Occipital lobe (tissue), 3 donors: ENCODE measurements at places on chromosomes 7 and 10.

GRCh38 chr10:51617576-51618235, 81.7 kb downstream of the CSTF2T start:
- no peak for DNase-seq

- no peak for DNase-seq
These were observed 8.1 kb downstream of the STK32C start for GRCh38 chr10:132299371-132300336.

GRCh38 chr7:816751-817671, 15.3 kb upstream of the SUN1 start:
- no peak for DNase-seq

GRCh38 chr10:93376372-93377293, 105.5 kb downstream of the MYOF start:
- DNase-seq, result no peak

GRCh38 chr10:69242852-69243212, 22.7 kb downstream of the HKDC1 start:
- DNase-seq, result peak; percentile 71

DNA sequence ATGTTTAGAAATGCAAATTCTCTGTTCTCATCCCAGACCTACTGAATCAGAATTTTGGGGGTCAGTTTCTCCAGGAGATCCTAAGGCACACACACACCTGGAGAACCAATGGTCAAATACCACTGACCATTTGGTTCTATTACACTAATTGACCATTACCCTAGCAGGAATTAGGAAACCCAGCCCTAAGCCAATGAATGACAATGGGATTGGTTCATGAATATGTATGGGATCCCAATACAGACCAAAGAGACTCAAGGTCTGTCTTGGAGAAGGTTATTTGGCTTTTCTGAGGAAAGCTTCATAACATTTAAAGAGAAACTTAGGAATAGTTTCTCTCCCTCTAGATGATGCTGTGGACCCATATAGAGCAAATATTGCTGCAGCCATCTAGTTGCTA, 317.0 kb downstream of the BMPER start:
- no peak for DNase-seq

DNA sequence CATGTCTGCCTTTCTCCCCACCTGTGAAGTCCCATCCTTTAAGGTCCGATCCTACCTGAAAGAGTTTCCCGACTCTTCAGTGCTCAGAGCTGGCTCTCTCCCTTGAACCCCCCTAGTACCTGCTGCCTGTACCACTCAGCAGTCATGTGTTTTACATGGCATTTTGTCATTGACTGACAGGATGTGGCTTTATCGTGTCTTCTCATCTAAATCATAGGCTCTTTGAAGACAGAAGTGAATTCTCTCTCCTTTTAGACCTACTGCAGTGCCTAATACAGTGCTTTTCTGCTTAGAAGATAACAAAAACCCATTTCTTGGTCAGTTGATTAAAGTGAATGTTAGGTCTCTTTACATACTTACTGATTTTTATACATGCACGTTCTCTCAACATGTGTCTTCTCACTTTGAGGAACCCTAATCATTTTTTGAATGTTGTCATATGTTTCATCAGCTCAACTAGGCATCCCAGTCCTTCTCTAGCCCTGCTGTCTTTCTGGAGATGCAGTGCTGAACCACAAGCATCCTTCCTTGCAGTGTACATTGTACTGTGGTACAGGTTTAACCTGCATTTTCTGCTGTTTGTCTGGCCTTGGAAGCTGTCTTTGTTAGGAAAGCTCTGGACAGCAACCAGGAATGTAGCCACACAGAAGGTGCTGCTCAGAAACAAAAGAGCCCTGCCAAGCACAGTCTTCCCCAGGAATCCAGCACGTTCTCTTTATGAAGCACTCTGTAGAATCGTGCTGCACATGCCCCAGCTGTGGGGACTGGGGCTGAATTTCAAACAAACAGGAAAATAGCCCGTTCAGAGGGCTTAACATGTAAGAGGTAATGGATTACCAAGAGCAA, 28.1 kb upstream of the LRRC4 start:
- no peak for DNase-seq

DNA sequence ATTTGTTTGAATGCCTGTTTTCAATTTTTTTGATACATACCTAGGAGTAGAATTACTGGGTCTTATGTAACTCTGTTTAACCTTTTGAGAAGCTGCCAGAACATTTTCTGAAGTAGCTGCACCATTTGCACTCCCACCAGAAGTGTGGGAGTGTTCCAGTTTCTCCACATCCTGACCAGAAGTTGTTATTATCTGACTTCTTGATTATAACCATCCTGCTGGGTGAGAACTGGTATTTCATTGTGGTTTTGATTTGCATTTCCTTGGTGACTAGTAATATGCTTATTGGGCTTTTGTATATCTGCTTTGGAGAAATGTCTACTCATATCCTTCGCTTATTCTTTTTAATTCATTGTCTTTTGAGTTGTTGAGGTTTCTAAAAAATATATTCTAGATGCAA, 117.2 kb upstream of the GLCCI1 start:
- DNase-seq, result no peak

DNA sequence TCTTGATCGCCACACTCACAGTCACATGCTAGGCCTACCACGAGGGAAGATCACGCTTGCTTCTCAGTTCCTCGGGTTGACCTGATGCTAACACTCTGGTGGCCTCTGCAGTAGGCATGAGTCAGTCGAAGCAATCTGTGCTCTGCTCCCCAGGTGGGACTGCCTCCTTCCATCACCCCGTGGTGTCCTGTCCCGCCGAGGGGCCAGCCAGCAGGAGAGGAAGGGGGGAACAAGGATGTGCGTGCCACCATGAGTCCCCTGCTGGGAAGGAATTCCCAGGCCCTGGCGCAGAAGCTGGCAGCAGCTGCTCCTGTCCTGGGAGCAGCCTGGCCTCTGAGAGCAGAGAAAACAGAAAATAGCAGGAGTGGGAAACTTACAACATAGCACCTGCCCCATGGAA, 695.0 kb upstream of the NRP1 start:
- DNase-seq, result no peak

DNA sequence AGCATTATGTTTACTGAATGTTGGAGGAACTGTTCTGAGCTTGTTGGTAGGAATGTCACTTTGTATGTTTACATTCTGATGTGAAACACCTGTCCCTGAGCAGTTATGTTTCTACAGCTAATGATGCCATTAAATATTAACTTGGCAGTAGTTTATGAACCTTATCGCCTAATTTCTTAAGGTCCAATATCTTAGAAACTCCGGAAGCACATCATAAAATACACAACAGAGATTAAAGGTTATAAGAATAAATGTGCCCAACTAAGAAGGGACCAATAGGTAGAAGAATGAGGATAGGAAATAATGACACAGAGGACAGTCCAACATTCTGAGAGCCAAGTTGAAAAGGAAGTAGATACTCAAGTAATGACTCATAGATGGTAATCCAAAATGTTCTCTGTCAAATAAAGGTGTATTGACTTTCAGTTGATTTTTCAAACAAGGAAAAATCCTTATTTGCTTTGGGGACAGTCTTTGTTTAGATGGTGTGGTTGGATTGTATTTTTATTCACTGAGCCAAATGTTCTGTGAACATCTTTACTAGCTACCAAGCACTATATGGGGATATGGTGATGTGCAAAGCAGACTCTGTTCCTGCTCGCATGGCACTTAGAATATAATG, 31.9 kb downstream of the LCOR start:
- no peak for DNase-seq

DNA sequence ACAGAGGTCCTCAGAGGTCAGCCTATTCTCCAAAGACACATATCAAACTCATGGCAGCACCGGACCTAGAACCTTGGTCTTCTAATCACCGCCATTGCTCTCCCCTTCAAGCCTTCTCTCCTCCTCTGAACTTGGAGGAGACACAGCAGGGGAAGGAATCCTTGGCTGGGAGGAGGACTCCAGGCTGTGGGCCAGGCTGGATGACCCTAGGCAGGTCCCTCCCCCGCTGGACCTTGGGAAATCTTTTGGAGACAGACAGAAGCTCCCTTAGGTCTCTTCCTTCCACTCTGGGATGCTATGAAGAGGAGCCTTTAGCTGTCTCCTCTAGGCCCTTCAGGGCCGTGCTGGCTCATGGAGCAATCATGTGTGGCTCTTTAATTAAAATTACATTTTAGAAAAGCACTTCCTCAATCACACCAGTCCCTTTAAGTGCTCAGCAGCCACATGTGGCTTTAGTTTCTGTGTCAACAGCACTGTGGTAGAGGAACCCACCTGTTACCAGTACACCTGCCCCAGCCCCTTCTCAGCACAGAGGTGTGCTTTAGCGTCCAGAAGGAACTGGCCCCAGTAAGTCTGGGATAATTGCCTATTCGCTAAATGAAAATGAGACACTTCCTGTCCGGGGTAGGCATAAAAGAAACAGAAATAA, 238.2 kb downstream of the CELF2 start:
- DNase-seq, result no peak

DNA sequence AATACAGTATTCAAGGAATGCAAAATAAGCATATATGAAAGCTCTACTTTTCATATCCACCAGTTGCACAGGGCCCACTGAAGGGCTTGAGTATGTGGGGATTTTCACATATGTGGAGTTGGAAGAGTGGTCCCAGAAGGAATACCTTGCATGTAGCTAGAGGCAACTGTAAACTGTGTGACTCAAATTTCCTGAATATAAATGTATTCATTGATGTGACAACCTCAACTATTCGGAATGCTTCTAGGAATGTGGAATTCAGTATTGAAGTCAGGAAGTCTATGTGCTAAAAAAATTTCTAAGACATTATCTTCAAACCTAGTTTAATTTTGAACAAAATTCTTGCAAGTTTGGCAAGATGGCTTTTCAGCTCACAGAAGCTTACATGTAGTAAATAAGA, 695.5 kb upstream of the SEMA3D start:
- no peak for DNase-seq

GRCh38 chr7:40879941-40880543, 745.2 kb downstream of the SUGCT start:
- DNase-seq, result no peak

DNA sequence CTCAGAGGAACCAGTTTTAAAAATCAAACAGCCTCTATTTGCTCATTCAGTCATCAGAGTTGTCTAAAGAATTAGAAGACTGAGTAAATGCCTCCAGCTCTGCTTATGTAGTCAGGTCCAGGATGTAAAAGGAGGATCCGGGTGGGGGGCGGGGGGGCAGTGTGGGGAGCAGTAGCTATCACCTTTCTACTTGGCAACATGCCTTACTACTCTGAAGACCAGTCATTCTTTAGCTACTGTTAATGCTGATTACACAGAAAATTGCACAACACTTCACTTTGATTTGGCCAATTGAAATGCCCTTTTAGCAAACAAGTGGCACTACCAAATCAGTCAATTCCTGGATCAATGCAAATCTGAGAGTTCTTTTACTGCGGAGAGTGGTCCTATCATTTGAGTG, 164.2 kb downstream of the NXPH1 start:
- DNase-seq, result no peak
